Effector memory CD8-positive, alpha-beta T cell (primary cell): ENCODE measurements at places on chromosomes 2 and 18.

GRCh38 chr2:207107551-207107950 lies 58.2 kb downstream of the KLF7 start:
- DNase-seq, result no peak

- no peak for DNase-seq
Measured at GRCh38 chr2:98277162-98277859, 68.9 kb upstream of the CNGA3 start.

GRCh38 chr2:37802899-37803379 lies 122.1 kb upstream of the RMDN2 start:
- no peak for DNase-seq

GRCh38 chr2:84293791-84294380 lies 165.2 kb downstream of the SUCLG1 start:
- DNase-seq, result no peak

- no peak for DNase-seq
Measured at GRCh38 chr18:14941256-14941655, 193.3 kb downstream of the ANKRD30B start.

DNA sequence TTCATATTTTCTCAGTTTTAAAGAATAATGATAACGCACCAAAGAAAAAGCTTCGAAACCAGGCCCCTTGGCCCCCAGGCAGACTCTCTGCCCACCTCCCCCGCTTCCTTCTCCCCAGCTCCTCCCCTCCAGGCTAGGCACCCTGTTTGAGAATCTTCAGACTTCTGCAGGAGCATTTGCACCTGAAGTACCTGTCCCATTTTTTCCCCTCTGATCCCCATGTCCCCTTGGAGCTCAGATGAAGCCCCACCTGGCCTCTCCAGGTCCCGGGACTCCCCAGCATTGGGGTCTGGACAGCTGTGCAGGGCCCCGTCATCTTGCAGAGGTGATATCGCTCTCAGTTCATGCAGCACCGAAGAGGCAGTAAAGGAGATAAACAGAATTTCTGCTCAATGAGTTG lies 35.5 kb upstream of the KLHL29 start:
- DNase-seq, result no peak

GRCh38 chr2:205011031-205011430 lies 465.8 kb downstream of the PARD3B start:
- DNase-seq, result no peak

GRCh38 chr2:132484144-132484543 lies 67.5 kb downstream of the GPR39 start:
- DNase-seq, result no peak

DNA sequence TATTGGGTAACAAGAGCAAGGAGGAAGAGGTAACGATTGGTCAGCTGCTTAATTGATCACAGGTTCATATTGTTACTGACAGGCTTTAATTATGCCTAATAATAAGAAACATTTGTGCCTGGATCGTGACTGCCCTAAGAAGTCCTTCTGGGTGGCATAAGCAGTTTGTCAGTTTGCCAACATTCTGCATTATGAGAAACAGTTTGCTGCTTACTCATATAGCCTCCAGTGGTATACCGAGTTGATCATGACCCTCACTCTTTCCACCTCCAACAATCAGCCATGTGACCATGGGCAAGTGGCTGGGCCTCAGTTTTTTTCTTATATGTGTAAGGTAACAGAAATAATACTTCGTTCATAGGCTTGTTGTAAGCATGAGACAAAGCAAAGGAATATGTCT lies 96.6 kb upstream of the CABLES1 start:
- DNase-seq, result no peak

DNA sequence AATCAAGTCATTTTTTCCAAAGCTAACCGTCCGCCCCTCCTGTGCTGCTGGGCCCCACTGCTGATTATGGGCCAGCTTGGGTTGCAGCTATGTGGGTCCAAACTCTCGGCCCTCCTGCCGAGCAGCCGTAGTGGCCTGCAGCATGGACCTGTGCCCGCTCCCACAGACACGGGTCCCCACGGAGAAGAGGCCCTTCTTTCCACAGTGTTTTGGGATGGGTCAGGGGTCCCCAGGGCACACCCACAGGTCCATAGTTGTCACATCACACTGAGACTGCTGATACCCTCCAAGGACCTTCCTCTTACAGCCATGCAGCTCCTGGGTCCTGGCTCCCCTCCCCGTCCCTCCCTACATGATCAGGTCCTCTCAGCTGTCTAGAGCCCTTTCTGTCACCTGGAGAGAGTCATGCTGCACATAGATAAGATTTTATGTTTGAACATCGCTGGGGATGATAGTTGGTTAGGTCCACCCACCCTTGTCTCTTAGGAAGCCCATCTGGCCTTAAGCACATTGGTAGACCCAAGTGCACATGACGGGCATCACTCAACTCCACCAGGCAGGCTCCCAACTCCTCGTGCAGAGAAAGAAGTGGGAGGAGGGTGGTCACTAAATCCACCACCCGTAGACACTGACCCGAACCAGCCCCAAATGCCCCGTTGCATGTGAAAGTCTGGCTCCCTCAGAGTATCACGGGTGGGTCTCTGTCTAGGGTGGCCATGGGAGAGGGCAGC lies 17.5 kb downstream of the GPR55 start:
- DNase-seq, result no peak

DNA sequence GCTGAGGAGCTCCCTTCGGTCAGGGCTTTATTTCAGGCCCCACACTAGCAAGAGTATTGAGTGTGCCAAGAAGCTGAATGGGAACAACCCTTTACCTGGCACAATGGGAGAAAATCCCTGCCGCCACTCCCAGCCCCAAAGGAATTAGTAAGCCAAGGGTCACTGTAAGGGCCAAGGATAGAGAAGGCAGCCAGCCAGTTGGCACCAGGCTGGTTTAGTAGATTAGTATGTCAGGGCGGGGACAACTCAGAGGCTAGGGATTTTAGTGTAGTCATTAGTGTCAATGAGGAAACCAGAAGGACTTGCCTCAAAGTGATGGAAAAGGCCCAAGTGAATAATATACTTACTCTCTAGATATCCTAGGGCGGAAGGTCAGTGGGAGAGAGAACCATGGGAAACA lies 34.9 kb upstream of the CYP26B1 start:
- no peak for DNase-seq

- DNase-seq, result no peak
Measured at GRCh38 chr2:54814389-54815147, 91.1 kb downstream of the EML6 start.

DNA sequence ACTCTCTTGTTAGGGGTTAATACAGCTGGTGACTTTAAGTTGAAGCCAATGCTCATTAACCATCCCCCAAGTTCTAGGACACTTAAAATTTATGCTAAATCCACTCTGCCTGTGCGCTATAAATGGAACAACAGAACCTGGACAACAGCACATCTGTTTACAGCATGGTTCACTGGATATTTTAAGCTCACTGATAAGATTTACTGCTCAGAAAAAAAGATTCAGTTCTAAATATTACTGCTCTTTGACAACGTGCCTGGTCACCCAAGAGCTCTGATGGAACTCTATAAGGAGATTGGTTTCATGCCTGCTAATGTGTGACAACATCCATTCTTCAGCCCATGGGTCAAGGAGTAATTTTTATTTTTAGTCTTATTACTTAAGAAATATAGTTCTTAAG lies 27.5 kb downstream of the RNF103 start:
- no peak for DNase-seq

DNA sequence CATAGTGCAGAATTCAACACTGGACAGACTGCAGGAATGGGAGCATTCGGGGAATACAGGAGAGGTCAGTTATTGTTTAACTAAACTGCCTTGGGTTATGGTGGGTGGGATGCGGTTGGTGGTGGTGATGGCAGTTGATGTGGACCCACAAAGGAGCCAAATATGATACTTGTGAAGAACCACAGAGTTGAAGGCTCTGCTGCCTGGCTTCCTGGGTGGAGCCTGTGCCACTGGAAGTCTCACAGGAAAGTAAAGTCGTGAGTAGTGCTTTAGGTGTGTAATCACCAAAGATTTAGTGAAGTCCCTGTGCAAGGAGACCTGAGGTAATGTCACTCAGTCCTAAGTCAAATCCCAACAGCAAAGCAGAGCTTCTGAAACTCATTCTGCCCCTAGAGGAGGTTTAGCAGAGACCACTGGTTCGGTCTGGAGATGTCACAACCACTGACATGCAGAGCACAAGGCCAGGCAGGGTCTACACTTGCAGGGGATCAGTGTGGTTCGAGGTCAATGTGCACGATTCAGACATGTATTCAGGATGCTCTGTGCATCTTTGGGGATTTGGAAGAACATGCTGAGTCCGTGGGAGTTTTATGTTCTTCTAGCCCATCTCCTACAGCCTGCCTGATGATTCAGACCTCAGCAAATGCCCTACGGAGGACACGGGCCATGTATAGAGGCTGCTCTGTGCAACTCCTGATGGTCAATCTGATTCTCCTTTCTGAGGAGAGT lies 1150.9 kb downstream of the RPIA start:
- no peak for DNase-seq

DNA sequence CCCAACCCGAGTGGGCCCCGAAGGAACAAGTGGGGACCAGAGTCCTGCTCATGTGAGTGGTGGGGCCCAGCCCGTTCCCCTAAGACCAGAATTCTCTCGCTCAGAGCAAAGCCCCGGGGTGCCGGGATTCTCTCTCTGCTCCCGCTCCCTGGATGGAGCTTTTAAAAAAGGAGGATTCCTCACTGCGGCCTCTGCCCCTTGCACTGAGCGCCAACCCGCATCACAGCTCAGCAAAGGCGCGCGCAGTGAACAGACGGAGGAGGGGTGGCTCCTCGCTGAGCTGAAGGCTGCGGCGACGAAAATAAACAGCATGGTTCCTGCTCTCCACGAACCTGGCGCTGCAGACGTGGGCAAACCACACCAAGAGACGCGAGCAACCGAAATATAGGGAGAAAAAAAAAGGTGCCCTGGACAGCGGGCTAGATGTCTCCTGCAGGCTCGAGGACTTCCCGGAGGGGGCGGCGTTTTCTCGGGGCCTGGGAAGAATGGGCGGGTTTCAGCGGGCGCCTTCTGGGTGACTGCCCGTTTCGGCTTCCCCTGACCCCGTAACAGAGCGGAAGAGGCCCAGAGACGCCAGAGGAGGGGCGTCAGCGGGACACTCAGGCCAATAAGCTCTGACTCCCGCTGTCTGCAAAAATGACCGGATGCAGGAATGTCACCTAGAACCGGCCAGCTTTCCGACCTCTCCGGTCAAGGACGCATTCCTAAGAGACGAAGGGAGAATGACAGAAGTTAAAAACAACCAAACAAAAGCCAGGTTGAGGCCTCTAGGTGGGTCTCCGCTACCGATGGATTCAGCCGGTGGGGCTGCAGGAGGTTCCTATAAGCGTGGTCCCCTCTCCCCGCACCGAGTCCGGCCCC lies 819 bp upstream of the KLF11 start:
- DNase-seq, result peak; percentile 21

DNA sequence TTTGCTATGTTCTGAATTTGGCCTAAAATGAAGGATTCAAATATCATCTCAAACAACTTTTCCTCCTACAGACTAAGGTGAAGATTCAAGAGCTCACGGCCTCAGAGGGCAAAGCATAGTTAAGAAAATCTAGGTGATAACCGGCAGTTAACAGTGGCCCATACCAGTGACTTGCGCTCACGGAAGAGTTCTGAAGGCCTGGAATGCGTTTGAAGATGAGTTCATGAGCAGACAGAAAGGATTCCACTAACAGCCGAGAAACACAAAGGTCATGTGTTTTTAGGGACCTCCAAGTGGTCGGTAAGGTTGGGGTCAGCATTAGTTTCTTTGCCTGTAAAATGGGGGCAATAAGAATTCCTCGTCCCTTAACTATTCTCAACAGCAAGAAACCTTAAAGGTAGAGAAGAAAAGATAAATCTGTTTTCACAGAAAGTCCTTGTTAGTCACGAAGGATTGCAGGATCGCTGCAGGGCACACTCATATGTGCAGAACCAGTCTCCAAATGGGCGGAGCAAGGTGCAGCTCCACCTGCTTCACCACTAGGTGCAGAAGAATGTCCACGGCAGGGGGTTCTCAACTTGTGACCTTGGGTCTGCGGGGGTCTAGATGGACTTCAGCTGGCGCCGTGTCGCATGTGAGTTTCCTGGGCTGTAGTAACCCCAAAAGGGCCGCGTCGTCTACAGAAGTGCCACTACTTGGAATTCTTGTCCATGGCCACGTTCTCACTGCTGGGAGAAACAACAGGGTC lies 708 bp upstream of the RPIA start:
- peak; percentile 33 for DNase-seq

DNA sequence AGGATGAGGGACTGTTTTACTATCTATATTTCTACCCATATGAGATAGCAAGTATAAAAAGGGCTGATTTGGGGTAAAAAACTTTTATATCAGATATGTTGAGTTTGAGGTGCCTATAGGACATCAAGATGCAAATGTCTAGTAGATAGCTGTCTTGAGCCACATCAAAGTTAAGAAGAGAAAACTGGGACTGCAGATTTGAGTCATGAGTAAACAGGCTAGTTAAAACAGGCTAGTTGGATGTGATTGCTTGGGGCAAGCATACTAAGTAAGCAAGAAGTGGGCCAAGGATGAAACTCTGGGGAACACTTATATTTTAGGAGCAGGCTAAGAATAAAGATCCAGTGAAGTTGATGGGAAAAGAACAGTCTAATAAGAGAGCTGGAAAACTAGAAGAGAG lies 2.8 kb upstream of the SCRN3 start:
- no peak for DNase-seq

- DNase-seq, result no peak
Measured at GRCh38 chr2:63652652-63652985, 63.9 kb downstream of the MDH1 start.

DNA sequence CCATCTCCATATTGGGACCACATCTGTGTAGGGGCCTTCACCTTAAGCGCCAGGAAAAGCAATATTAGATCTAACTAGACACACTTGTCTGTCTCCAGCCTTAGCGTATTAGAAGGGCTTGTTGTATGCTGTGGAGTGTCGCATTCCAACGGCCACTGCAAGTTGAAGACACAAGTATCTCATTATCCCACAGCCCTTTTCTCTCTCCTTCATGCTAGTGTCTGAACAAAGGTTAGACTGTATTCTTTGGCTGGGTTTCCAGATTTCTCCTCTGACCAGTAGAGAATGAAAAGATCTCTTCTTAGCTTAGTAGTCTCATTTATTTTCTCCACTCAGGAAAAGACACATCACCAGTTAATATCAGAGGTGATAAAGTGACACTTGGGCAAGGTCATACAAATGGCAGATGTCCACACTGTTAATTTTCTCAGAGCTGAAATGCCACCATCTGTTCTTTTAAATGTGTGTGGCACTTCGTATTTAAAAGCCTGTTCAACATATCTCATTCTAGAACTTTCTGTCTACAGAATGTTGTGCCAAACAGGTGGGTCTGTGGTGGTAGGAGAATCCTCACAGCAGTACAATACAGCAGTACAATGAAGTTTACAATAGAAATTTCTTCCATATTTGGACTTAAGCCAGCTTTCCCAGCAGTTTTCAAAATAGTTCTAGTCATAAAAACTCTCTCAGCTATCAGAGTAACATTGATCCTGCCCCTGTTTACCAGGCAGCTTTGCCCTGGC lies 94.0 kb upstream of the ITGA6 start:
- no peak for DNase-seq
